ENCODE measurements at places on chromosomes 3 and 15.

GRCh38 chr15:70954733-70955132 lies 62.1 kb downstream of the LRRC49 start:
- DNase-seq, result no peak

- DNase-seq, result no peak
These were observed 37.5 kb upstream of the IQSEC1 start for GRCh38 chr3:13110678-13111116.

GRCh38 chr3:173007079-173007723 lies 133.8 kb downstream of the SPATA16 start:
- no peak for DNase-seq

- DNase-seq, result no peak
These were observed 96.4 kb downstream of the NSUN3 start for GRCh38 chr3:94159062-94159828.

DNA sequence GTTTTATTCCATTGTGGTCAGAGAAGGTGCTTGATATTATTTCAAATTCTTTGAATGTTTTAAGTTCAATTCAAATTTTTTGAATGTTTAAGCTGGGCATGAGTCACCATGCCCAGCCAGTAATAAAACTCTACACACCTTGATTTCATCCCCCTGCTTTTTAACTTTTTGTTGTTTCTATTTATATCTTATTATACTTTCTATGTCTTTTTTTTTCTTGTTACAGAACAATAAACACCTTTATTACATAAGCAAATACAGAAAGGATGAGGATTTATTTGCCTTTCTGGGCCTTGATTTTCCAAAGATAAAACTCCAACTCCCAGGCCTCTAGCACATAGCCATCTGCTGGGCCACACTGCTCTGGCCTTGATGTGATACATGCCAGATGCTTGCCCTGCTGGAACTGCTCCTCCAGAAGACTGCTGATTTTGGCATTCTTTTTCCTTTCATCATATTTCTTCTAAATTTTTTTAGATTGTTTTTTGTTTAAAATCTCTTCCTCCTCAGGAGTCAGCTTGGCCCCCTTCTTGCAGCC lies 14.0 kb downstream of the DNAH12 start:
- DNase-seq, result no peak

- no peak for DNase-seq
These were observed 7.3 kb downstream of the ADAM10 start for GRCh38 chr15:58742022-58742813.

DNA sequence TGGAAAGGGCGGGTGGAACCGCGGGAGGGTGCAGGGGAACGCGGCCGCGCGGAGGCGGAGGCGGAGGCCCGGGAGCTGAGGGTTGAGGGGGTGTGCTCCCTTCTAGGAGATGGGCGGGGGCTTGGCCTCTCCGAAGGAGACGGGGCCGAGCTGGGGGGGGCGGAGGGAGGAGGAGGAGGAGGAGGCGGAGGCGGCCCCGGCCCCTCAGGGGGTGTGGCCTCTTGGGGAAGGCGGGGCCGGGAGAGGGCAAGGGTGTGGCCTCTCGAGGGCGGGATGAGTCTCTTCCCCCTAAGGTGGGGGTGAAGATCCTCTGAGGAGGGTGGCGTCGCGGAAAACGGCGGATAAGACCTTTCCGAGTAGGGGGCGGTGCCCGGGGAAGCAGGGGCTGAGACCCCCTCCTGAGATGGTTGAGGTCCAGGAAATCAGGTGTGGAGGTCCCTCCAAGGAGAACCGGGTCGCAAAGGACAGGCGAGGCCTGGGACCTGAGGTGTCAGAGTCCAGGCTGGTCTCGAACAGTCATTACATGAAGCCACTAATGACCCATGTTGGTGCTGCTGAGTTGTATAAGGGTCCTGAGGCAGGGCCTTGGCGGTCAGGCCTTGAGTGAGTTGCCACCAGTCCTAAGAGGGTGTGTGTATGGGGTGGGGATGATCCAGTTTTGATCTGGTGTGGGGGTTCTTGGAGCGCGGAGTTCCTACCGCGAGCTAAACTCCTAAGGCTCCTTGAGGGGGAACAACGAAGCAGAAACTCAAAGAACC lies 759 bp downstream of the WDR6 start:
- peak; percentile 74 for DNase-seq

DNA sequence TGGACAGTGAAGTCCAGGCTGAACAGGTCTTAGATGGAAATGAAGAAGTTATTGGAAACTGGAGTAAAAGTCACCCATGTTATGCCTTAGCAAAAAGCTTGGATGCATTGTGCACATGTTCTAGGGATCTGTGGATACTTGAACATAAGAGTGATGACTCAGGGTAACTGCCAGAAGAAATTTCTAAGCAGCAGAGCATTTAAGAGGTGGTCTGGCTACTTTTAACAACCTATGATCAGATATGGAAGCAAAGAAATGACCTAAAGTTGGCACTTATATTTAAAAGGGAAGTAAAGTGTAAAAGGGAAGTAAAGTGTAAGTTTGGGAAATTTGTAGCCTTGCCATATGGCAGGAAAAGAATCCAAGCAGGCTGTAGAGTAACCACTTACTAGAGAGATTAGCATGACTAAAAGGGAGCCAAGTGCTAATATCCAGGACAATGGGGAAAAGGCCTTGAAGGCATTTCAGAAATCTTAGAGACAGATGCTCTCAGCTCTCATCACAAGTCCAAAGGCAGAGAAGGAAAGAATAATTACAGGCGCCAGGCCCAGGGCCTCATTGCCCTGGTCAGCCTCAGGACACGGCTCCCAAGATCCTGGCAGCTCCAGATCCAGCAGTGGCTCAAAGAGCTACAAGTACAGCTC lies 73.9 kb upstream of the KCNH8 start:
- DNase-seq, result no peak

GRCh38 chr15:68343579-68344225 lies 66.2 kb downstream of the FEM1B start:
- no peak for DNase-seq

DNA sequence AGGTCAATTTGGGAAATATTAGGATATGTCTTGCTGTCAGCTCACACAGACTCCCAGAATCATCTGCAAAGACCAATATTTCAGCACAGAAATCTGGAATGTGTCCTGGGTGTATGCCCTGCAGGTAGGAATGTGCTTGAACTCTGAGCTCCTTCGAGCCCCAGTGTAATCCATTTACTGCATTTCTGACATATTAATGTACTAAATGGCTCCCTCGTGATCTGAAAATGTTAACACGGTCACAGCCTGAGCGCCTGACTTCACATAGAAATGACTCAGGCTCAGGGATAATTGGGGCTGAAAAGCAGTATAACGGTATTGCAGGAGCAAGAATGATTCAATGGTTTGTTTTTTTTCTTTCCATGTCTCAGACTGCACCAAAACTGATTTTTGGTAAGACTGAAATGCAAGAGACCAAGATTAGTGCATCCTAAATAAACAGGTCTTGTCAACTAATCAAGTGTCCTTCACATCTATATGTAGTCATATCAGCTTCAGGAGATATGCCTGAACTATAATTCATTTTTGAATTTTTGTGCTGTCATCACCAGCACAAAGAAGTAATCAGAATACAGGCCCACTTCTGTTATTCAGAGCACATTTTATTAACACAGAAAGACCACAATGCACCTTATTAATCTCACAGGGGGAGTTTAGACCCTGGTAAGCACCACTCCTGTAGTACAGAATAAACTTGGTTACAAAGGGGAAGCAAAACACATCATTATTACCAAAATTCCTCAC lies 49.8 kb downstream of the DCLK3 start:
- DNase-seq, result no peak

- no peak for DNase-seq
These were observed 39.6 kb downstream of the TMEM266 start for GRCh38 chr15:76099388-76099787.

Measured in hippocampal formation (tissue), 2 donors.